Muscle of leg (tissue), 16 donors: ENCODE measurements at places on chromosomes 16 and 17.

GRCh38 chr17:15260376-15261257 lies 4.5 kb downstream of the PMP22 start:
- peak; percentile 97 for DNase-seq
- H3K4me3 ChIP-seq: peak overlapping the region; percentile 87
- H3K27me3 ChIP-seq: peaks cover 7% of the 10 kb centered on the region

DNA sequence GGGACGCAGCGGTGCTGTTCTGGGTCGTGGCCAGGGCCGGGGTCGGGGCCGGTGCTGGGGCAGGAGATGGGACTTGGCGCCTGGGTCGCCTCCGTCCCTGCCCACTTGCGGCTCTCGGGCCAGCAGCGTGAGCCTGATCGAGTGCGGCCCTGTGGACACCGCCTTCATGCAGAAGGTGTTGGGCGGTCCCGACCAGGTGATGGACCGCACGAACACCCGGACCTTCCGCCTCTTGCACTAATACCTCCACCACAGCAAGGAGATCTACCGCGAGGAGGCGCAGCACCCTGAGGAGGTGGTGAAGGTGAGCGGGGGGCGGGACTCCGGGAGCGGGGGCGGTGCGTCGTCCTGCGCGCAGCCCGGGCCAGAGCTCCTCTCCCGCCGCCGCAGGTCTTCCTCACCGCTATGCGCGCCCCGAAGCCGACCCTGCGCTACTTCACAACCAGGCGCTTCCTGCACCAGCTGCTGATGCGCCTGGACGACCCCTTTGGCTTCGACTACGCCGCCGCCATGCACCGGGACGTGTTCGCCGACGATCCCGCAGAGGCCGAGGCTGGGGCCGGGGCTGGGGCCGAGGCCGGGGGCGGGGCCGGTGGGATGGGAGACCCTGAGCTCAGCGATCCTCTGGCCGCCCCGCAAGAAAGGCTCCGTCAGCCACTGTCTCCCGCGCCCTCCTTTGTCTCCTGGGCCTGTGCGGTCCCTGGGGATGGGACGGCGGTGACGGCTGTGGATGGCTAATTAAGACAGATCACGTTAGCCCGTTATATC lies 4.5 kb upstream of the HSD17B1 start:
- H3K27ac ChIP-seq: no peak overlapping the region
- peaks cover 3% of the 10 kb centered on the region for H3K27me3 ChIP-seq
- peaks cover 17% of the 10 kb centered on the region for H3K36me3 ChIP-seq
- peak overlapping the region; percentile 37 for H3K4me3 ChIP-seq
- no peak for DNase-seq

- no peaks in the 10 kb centered on the region for H3K36me3 ChIP-seq
- H3K27ac ChIP-seq: no peak overlapping the region
- peak; percentile 67 for DNase-seq
- peaks cover 6% of the 10 kb centered on the region for H3K27me3 ChIP-seq
- H3K4me3 ChIP-seq: no peak overlapping the region
Measured at GRCh38 chr17:3534881-3535252, 22.7 kb downstream of the TRPV3 start.

GRCh38 chr16:82183004-82183397 lies 13.0 kb upstream of the MPHOSPH6 start:
- no peak overlapping the region for H3K4me3 ChIP-seq
- no peaks in the 10 kb centered on the region for H3K4me1 ChIP-seq
- peaks cover 15% of the 10 kb centered on the region for H3K27me3 ChIP-seq
- no peaks in the 10 kb centered on the region for H3K36me3 ChIP-seq
- DNase-seq: no peak

- no peak for DNase-seq
- H3K4me3 ChIP-seq: no peak overlapping the region
- H3K27me3 ChIP-seq: no peaks in the 10 kb centered on the region
- no peaks in the 10 kb centered on the region for H3K36me3 ChIP-seq
Measured at GRCh38 chr16:83458612-83459011, 349.2 kb upstream of the HSBP1 start.

- H3K4me1 ChIP-seq: no peaks in the 10 kb centered on the region
- peaks cover 37% of the 10 kb centered on the region for H3K36me3 ChIP-seq
- no peak overlapping the region for H3K27ac ChIP-seq
Measured at GRCh38 chr17:78202666-78203065, 11.4 kb upstream of the BIRC5 start.

DNA sequence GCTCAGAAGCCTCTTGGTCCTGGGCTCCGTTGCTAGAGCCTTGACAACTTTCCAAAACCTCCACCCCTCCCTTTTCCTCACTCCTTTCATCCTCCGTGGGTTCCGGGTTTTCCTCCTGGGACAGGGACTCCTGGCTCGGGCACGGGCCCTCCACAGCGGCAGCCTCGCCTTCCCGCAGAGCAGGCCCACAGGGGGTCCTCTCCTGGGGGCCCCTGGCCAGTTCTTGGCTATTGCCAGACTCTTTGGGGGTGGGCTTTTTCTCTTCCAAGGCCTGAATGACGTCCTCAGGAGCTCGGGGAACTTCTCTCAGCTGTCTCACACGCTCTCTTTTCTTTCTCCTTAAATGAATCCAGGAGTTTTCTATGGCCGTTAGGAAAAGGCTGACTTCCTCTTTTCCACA lies 19.3 kb upstream of the MNT start:
- no peaks in the 10 kb centered on the region for H3K4me1 ChIP-seq
- H3K27ac ChIP-seq: peak overlapping the region; percentile 29

- H3K36me3 ChIP-seq: no peaks in the 10 kb centered on the region
- H3K4me1 ChIP-seq: peaks cover 21% of the 10 kb centered on the region
- peak overlapping the region; percentile 8 for H3K27ac ChIP-seq
- H3K27me3 ChIP-seq: no peaks in the 10 kb centered on the region
Measured at GRCh38 chr17:78771758-78772382, 10.2 kb downstream of the CYTH1 start.

GRCh38 chr16:49465661-49466528 lies 92.3 kb downstream of the C16orf78 start:
- no peak for DNase-seq
- H3K4me3 ChIP-seq: no peak overlapping the region
- H3K27me3 ChIP-seq: peaks cover 22% of the 10 kb centered on the region
- no peaks in the 10 kb centered on the region for H3K36me3 ChIP-seq
- H3K27ac ChIP-seq: no peak overlapping the region
- H3K4me1 ChIP-seq: peaks cover 15% of the 10 kb centered on the region

DNA sequence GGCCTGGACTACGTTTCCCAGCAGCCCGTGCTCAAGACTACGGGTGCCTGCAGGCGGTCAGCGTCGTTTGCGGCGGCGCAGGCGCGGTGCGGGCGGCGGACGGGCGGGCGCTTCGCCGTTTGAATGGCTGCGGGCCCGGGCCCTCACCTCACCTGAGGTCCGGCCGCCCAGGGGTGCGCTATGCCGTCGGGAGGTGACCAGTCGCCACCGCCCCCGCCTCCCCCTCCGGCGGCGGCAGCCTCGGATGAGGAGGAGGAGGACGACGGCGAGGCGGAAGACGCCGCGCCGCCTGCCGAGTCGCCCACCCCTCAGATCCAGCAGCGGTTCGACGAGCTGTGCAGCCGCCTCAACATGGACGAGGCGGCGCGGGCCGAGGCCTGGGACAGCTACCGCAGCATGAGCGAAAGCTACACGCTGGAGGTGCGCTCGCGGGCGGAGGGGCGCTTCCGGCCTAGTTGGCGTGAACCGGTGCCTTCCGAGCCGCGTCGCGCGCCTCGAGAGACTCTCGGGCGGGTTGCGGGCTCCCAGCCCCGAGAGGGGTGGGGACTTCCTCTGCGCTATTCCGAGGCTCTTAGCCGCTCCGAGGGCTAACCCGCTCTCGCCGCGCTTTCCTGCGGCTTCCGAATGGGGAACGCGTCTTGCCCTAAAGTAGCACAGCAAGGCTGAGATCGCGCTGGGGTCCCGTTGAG lies at the start of gene RBL2:
RBL2 (plus strand) TSS at position 95 of the 689 bp plus-strand sequence; CDS start at position 181, 86 bp downstream.
- no peaks in the 10 kb centered on the region for H3K36me3 ChIP-seq
- peaks cover 2% of the 10 kb centered on the region for H3K4me1 ChIP-seq
- peak within 1 kb of the TSS; percentile 95 for H3K27ac ChIP-seq
- no peaks in the 10 kb centered on the region for H3K27me3 ChIP-seq

DNA sequence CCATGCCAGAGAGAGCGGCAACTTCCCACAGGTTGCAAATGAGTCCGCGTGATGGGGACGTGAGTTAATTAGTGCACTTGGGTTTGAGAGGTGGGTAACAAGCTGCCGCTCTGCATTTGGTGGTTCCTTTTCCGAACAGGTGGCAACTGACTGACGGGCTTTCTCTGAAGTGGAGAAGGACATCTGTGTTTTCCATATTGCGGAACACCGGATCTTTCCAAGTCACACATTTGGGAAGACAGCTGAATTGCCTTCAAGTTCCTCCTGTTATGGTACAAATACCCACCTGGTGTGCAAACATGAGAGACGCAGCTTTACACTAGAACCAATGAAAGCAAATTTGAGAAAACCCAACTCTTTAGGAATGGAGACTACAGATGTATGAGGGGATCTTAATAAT lies 451.3 kb upstream of the ZFHX3 start:
- H3K4me1 ChIP-seq: no peaks in the 10 kb centered on the region
- no peak overlapping the region for H3K4me3 ChIP-seq
- H3K36me3 ChIP-seq: no peaks in the 10 kb centered on the region
- H3K27ac ChIP-seq: no peak overlapping the region

GRCh38 chr16:85313526-85314301 lies 201.4 kb upstream of the CIBAR2 start:
- no peak overlapping the region for H3K4me3 ChIP-seq
- peak; percentile 78 for DNase-seq
- peaks cover 96% of the 10 kb centered on the region for H3K4me1 ChIP-seq
- H3K27me3 ChIP-seq: no peaks in the 10 kb centered on the region
- H3K27ac ChIP-seq: peak overlapping the region; percentile 76

DNA sequence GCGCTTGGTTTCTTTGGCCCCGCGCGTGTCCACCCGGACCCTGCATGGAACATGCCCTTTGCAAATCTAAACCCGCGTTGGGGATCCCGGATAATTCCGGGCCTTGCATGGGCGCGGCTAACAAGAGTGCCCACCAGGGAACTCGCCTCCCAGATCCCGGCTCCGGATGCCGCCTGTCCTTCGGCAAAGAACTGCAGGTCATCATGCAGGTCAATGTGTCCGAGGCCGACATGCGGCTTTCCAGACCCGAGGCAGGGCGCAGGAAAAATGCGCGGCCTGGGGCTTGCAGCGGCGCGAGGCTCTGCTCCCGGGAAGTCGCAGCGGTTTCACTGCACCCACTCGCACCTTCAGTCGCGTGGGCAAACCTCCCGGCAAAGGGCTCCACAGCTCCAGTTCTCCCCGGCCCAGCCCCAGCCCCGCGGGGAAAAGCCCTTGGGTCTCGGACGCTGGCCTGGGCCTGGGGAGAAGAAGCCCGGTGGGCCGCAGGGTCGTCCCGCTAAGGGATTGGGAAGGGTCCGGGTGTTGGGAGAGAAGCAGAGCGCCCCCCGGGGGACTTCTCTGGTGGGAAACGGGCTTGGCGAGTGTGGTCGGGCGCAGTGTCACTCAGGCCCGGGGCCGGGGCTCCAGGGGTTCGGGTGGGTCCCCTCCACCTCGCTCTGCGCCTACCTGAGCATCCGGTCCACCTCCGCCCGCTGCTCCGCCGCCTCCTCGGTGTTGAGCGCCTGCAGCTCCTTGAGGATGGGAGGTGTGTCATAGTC lies 805 bp downstream of the HNF1B start:
- no peak for DNase-seq
- H3K36me3 ChIP-seq: no peaks in the 10 kb centered on the region
- H3K4me3 ChIP-seq: no peak overlapping the region
- H3K27me3 ChIP-seq: peaks cover 79% of the 10 kb centered on the region
- peaks cover 23% of the 10 kb centered on the region for H3K4me1 ChIP-seq

DNA sequence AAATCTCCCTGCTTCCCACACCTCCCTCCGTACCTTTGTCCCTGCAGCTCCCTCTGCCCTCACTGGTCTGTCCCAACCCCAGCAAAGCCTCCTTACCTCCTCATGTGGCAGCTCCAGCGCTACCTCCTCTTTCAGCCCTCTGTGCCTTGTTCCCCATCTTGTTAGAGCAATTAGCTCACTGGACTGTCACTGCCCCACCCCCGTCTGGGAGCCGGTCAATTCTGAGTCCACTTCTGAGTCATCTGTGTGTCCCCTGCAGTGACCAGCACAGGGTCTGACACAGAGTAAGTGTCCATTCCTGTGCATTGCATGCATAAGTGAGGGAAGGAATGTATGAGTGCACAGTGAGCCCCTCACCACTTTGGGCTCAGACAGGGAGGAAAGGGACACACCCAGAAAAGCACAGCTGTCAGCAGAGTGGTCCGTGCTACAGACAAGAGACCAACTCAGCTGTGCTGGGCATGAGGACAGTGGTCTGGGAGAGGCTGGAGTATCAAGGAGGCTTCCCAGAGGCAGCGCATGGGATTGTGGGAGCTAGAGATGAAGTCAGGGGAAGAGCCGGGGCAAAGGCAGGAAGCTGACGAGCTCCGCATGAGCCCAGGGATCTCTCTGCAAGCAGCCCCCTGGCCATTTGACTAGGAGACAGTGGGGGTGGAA lies 45.9 kb downstream of the PITPNM3 start:
- no peak overlapping the region for H3K4me3 ChIP-seq
- H3K27me3 ChIP-seq: no peaks in the 10 kb centered on the region
- no peak for DNase-seq
- no peaks in the 10 kb centered on the region for H3K36me3 ChIP-seq

GRCh38 chr17:1753767-1754429 lies 8.0 kb upstream of the SERPINF1 start:
- no peaks in the 10 kb centered on the region for H3K36me3 ChIP-seq
- DNase-seq: no peak
- no peak overlapping the region for H3K27ac ChIP-seq

DNA sequence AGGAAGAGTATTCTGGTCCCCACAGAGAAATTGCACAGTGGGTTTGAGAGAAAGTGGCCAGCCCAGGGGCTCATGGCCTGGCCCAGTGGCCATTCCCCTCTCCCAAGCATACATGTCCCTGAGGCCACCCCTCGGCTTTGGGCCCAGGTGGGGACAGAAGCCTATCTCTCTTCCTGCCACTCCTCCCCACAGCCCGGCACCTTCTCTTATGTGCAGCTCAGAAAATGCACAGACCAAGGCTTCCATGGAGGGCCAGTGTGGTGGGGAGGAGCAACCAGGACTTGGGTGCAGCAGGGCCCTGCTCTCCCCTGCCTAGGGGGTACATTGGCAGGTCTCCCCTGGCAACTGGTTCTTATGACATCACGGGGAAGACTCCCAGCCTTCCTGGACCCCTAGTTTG lies at the start of gene C16orf90:
C16orf90 (minus strand) TSS at position 314 of the 400 bp plus-strand sequence; CDS start at position 246, 68 bp downstream.
- no peak for DNase-seq
- no peak within 1 kb of the TSS for H3K27ac ChIP-seq
- no peaks in the 10 kb centered on the region for H3K27me3 ChIP-seq
- peaks cover 15% of the 10 kb centered on the region for H3K4me1 ChIP-seq

GRCh38 chr16:67148221-67148620 lies 2.6 kb downstream of the B3GNT9 start:
- peaks cover 37% of the 10 kb centered on the region for H3K27me3 ChIP-seq
- peaks cover 18% of the 10 kb centered on the region for H3K4me1 ChIP-seq
- no peak overlapping the region for H3K4me3 ChIP-seq
- no peak overlapping the region for H3K27ac ChIP-seq
- no peak for DNase-seq
- peaks cover 56% of the 10 kb centered on the region for H3K36me3 ChIP-seq

DNA sequence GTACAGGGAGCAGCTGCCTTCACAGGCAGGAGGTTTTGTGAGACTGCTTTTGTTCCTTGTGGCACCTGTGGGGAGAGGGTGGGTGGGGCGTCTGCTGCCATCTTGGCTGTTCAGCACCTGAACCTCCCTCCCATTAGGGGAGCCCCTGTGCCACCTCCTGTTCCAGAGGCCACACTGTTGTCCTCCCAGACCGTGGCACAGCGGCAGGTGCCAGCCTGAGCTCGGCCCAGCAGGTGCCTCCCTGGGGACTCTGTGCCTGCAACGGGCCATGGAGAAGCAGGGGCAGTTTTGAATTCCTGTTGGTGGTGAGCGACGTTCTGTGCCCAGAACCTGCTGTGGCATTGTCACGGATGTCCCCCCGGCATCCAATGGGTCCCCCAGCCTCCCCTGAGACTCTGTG lies 9.9 kb downstream of the LGALS3BP start:
- H3K4me1 ChIP-seq: peaks cover 52% of the 10 kb centered on the region
- H3K36me3 ChIP-seq: peaks cover 44% of the 10 kb centered on the region
- no peak for DNase-seq
- H3K27ac ChIP-seq: no peak overlapping the region
